GOT3 (cell line): ENCODE measurements at places on chromosomes 13 and 19.
A peak's percentile ranks its signal among the peaks of the same experiment; 100 is the strongest.

DNA sequence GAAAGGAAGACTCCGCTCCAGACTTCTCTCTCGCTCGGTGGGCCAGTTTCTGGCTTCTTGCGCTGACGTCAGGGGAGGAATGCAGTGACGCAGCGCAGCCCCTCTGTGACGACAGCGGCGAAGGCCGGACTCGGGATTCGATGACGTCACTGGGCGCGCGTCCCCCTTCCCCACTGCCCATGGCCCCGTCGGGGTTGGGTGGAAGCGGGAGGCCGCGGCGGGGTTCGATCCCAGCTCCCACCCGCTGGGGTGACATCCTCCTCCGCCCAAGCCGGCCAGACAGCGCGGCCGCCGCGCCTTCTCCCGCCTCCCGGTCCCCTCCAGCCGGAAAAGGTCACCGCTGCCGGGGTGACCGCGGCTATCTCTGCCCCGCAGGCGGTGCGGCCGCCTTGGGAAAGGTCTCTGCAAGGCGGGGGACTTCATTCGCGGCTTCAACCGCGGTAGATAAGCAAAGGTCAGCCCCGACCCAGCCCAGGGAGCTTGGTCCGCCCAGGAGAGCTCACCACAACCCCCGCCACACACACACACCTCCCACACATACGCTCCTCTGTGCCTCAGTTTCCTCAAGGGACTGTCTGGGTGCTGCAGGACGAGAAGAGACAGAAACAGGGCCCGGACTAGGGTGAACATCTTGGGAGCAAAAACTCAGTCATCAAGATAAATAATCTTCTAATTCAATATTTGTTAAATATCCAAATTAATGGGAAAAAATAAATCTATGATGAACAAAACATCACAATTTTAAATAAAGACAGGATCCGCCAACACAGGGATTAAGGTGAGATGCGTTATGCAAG lies 844 bp upstream of the RFX1 start:
- DNase-seq = peak; percentile 90

- DNase-seq = no peak
Measured at GRCh38 chr13:33218426-33218825, 67.1 kb downstream of the STARD13 start.

- no peak for DNase-seq
Measured at GRCh38 chr19:31616031-31616430, 266.8 kb upstream of the TSHZ3 start.

DNA sequence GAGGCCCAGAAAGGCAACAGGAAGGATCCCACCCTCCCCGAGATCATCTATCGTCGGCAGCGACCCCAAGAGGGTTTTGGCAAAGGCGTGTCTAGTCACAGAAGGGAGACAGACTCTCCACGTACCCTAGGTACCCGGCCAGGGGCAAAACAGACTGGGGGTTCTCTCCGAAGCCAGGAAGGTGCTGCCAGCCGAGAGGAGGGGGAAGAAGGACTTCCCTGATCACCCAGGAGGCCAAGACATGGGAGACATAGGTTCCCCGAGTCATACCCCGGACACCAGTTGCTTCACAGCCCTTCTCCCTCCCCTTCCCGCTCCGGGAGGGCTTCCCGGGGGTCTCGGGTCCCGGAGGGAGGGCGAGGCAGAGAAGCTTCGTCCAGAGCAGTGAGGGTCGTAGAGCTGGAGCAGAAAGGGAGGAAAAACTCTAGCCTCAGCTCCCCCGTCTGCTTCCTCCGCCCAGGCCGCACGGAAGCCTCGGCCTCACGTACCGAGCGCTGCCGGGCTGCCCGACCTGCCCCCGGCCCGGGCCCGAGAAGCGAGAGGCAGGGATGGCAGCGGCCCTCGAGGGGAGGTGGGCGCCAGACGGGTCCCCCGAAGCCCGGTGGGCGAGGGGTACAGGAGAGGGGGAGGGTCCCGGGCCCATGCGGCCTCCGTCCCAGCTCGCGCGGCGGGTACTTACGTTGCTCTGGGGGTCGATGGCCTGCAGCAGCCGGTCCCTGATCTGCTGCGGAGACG lies 644 bp downstream of the MED26 start:
- DNase-seq = no peak

DNA sequence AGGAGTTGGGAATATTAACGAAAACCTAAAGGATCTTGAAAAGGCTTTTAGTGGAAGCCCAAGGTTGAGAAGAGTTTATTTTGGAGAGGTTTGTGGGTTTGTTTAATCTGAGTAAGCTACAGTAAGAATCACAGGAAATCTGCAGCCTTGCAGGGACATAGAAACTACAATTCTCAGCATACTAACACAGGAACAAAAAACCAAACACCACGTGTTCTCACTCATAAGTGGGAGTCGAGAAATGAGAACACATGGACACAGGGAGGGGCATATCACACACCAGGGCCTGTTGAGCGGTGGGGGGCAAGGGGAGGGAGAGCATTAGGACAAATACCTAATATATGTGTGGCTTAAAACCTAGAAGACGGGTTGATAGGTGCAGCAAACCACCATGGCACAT lies 8.7 kb upstream of the SIAH3 start:
- DNase-seq = no peak

DNA sequence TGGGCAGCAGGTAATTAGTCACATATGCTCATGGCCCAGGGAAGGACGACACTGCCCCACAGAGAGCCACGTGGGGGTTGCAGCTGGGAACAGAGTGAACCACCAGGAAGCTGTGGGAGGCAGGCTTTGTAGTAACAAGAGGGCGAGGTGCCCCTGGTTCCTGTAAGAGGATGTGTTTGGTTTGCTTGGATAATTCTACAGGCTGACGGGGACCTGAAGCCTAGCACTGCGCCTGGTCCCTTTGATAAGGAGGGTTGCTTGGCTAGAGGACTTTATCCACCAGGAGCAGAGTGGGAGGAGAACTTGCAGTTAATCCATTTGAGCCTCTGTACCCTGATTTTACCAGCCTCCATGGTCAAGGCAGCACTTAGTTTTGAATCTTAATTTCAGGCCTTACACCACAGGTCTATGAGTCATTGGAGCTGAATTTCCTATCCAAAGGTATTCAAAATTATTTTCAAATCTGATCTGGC lies 67.4 kb upstream of the CLDN10 start:
- no peak for DNase-seq

DNA sequence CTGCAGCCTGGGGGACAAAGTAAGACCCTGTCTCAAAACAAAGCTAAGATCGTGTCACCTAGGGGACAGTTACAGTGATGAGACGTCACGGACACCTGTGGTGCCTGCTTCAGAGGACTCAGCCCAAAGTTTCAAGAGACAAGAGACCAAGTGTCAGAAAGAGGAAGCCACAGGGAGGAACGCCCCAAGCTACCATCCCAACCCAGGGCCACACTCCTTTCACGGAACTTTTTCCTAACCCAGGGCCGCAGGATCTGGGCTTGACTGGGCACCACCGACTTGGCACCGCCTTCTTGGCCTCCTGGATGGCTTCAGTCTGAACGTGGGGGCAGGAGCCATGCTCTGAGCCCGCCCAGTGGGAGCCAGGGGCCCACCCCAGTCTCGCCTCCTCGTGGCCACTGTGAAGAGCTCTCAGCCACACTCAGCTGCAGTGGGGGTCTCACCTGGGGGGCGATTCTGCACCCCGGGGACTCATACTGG lies 8.5 kb downstream of the MOB3A start:
- no peak for DNase-seq

DNA sequence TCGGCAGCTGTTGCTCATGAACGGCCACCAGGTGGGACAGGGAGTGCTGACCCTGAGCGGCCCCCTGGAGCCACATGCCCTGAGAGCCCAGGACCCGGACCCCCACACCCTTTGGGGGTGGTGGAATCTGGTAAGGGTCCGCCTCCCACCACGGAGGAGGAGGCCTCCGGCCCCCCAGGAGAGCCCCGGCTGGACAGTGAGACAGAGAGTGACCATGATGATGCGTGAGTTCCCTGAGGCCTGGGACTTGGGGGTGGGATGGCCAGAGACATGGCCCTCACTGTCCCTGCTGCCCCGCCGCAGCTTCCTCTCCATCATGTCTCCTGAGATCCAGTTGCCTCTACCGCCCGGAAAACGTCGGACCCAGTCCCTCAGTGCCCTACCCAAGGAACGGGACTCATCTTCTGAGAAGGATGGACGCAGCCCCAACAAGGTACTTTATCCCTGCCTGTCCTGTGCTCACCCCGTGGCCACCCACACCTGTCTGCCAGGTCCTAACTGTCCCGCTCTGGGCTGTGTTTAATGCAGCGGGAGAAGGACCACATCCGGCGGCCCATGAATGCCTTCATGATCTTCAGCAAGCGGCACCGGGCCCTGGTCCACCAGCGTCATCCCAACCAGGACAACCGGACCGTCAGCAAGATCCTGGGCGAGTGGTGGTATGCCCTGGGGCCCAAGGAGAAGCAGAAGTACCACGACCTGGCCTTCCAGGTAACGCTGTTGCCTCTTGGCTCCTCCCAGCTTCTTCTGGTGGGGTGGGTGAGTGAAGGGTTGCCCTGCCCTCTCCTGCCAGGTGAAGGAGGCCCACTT lies 14.7 kb upstream of the PRR19 start:
- no peak for DNase-seq

DNA sequence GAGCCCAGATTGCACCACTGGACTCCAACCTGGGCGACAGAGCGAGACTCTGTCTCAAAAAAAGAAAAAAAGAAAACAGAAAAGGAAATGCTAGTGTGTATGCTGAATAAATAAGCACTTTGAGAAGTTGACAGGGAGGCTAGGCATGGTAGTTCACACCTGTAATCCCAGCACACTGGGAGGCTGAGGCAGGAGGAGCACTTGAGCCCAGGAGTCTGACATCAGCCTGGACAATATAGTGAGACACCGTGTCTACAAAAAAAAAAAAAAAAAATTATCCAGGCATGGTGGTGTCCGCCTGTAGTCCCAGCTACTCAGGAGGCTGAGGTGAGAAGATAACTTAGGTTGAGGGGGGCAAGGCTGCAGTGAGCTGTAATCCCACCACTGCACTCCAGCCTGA lies 19.1 kb upstream of the LDLR start:
- no peak for DNase-seq

- no peak for DNase-seq
Measured at GRCh38 chr19:1837625-1838105, 10.6 kb downstream of the REXO1 start.

- DNase-seq = no peak
Measured at GRCh38 chr13:104936304-104936703, 1599.2 kb downstream of the EFNB2 start.

GRCh38 chr19:44741841-44742329 lies 6.6 kb upstream of the BCL3 start:
- peak; percentile 80 for DNase-seq

DNA sequence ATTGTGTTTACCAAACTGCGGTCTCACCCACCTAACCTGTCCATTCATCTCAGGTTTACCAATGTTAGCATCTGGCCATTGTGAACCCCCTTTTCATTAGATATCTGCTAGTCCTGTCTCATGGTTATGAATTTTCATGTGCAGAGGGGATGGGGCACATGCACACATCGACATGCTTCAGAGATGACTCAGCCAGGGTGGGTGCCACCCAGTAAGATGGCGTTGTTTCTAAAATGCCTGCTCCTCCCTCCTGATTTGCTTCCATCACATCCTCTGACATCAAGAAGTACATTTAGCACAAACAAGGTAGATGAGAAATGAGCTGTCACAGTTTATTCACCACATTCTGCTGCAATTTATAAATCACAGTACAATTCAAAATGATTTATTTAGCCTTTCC lies 51.3 kb downstream of the GPALPP1 start:
- no peak for DNase-seq

GRCh38 chr19:49554701-49555181 lies 25.6 kb downstream of the NOSIP start:
- DNase-seq = no peak

DNA sequence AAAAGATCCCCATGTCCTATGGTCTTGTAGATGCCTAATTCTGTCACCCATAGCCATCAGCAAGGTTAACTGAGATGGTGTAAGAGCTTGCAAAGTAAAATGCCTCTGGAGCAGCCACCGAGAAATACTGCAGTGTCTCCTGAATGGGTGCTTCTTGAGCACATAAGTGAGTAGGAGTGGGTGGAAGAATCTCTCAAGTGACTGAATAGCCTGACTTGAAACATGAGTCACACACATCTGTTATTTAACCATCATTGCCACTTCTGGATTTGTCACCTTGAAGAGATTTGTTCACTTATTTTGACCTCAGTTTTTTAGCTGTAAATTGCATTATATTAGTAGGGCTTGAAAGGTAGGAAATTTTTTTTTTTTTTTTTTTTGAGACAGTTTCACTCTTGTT lies 2.3 kb downstream of the ZNF714 start:
- no peak for DNase-seq

DNA sequence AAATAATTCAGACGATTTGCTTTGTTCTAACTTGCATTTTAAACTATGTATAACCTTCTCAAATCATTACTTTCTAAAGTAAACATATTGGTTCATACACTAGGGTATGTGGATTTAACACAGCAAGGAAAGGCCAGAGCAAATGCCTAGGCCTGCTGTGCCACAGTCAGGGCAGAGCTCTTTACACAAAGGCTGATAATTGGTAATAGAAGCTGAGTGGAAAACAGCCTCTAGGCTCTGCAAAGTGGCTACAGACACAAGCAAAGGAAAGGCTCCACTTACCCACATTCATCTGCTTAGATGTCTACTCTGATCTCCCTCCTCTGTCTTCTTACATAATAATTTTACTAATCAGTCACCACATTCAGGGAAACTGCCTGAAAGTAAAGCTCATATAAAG lies 382.9 kb downstream of the OLFM4 start:
- DNase-seq = no peak

DNA sequence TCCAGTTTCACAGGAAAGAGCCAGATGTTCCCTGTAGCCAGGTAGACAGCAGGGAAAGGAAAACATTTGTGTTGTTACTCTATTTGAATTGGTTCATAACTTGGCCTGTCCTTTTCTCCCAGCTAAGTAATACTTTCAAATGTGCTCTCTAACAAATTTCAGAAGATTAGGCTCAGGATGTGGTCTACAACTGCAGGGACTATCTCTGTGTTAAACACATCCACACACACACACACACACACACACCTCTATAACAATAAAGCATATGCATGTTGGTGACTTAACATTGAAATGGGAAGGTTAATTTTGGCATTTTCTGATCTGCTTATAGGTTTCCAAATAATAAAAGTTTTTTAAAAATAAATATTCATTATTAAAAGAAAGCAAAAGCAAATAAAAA lies 316.0 kb upstream of the ARGLU1 start:
- no peak for DNase-seq

DNA sequence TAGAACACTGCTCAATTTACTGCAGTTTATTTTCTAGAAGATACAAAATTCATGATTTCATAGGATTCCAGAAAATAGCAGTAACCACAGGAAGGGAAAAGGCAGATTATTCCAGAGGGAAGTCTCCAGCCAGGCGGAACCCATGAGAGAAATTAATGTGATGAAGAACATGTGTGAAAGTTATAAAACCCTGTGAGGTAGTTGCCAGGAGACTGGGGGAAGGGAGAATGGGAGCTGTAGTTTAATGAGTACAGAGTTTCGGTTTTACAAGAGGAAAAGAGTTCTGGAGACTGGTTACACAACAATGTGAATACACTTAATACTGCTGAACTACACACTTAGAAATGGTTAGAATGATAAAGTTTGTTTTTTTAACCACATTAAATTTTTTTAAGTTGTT lies 14.2 kb upstream of the PDX1 start:
- DNase-seq = no peak

- DNase-seq = no peak
Measured at GRCh38 chr13:77507931-77508776, 27.4 kb upstream of the SCEL start.
